ENCODE measurements at places on chromosomes 2 and 18.

- DNase-seq = peak; percentile 24
Observed at GRCh38 chr2:218981881-218982585, 3.0 kb downstream of the FEV start.

DNA sequence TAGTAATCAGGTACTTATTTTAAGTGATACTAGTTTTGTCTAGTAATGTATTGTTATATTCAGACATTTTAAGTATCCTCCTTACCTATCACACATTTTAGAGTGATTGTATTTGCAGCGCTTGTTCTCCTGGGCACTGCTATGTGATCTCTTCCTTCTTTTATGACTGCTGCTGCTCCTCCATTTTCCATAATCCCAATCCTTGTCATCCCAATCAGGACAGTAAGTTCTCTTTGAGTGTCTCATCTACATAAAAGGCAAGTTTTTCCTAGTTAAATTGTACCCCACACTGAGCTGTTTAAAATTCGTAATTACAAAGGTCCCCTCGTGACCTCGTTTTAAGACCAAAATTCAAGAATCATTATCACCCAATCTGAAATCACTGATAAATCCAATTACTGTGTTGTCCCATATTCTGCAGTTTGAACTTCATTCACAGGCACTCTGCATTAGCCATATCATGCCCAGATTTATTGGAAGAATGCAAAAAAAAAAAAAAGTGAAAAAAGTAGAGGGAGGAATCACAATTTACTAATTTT is 2.8 kb downstream of the CLK1 start:
- no peak for DNase-seq

GRCh38 chr18:8661754-8662559 is 43.4 kb upstream of the MTCL1 start:
- DNase-seq = peak; percentile 84

DNA sequence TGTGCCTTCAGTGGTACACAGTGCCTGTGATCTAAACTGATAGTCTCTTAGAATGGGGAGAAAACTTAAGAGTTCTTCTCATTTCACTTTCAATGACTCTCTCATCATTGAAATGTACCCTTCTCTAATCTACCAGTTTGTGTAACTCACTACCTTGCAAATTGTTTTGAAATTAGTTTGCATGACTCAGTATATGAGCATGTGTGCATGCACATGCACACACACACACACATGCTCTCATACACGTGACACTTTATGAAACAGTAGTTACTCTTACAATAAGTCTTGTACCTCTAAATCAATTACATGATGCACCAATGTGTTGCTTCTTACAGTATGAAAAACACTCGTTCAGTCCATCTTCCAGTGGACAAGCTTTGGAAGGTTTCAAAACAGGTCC is 10.6 kb downstream of the LYPD6B start:
- no peak for DNase-seq

GRCh38 chr2:74863802-74864248 is 29.9 kb downstream of the HK2 start:
- no peak for DNase-seq

GRCh38 chr18:11518788-11519685 is 90.4 kb upstream of the SLC35G4 start:
- DNase-seq = peak; percentile 61

GRCh38 chr18:6294148-6294784 is 120.4 kb downstream of the L3MBTL4 start:
- peak; percentile 31 for DNase-seq

DNA sequence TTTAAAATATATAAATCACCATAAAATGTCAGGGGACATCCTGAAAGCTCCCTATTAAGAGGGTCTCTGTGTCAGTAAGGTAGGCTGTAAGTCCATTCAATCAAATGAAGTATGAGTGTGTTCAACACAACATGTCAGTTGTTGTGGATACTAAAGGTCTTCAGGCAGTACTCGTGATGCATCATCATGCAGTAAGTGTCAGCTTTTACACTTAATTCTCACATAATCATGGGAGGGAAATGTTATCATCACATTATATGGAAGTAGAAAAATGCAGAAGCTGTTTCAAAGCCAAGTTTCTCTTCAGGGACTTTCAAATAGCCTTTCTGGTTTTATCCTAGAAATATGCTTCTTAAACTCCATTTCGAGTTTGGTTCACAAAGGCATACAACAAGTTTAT is 477.1 kb upstream of the ID2 start:
- no peak for DNase-seq

DNA sequence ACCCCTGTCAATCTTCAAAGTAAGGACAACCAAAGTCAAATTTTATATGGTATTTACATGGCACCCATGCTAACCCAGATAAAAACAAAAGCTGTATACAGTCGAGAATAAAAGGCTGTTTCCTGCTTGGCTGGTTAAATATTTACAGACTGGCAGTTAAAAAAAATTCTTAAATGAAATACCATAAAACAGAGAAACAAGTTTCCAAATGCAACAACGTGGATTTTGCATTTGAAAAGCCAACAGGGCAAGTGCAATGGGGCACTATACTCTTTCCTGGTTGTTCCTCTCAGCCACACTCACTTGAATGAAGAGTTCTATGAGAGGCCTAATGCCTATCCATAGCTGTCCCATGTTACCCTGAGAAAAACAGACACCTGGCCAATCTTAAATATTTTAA is 6.1 kb upstream of the NR4A2 start:
- no peak for DNase-seq

DNA sequence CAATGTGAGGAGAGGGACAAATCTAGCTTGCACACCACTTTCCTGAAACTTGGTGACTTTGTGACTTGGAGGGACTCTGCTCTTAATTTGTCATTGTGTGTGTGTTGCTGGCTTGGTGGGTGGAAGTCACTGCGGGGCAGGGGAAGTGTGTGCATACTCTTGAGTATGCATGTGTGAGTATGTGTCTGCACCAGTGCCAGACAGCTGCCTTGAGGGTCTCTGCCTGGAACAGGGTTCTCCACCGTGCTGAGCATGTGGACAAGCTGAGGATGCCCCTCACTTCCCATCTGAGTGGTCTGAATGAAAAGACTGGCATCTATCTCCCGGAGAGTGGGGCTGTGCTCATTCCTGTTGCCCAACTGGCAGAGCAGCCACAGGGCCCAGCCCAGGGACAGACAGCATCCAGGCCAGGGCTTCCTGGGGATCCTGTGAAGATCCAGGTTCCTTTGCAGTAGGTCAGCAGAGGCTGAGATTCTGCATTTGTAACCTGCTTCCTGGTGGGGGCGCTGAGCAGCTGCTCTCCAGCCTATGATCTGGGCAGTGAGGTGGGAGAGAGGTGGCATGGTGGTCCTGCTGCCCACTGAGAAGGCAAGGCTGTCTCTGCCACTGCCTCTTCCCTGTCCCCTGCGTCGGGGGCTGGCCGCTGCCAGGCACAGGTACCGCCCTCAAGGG is 138.9 kb upstream of the HAAO start:
- no peak for DNase-seq

DNA sequence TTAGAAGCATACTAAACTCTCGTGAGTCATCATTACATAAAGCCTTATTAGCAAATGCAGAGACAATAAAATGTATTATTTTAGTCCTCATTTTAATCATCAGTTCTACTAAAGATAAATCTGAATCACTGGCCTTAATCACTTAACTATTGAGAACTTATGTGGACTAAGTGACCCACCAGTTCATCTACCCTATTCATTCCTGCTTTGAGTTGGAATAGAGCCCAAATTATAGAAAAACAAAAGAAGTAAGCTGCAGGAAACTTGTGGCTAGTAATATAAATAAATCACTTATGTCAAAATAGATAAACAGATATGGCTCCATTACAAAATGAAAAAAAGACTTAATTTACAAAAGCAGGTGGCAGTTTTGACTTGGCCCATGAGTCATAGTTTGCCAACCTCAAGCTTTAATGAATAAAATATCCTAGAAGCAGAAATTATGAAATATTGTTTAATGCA is 851.8 kb upstream of the CRIM1 start:
- peak; percentile 88 for DNase-seq
